ENCODE measurements at places on chromosomes 4 and X.
A peak's percentile ranks its signal among the peaks of the same experiment; 100 is the strongest.

- DNase-seq: no peak
Observed at GRCh38 chr4:73725985-73726384, 14.4 kb upstream of the CXCL8 start.

GRCh38 chrX:47169273-47169672, 24.3 kb downstream of the RBM10 start:
- peak; percentile 91 for DNase-seq

DNA sequence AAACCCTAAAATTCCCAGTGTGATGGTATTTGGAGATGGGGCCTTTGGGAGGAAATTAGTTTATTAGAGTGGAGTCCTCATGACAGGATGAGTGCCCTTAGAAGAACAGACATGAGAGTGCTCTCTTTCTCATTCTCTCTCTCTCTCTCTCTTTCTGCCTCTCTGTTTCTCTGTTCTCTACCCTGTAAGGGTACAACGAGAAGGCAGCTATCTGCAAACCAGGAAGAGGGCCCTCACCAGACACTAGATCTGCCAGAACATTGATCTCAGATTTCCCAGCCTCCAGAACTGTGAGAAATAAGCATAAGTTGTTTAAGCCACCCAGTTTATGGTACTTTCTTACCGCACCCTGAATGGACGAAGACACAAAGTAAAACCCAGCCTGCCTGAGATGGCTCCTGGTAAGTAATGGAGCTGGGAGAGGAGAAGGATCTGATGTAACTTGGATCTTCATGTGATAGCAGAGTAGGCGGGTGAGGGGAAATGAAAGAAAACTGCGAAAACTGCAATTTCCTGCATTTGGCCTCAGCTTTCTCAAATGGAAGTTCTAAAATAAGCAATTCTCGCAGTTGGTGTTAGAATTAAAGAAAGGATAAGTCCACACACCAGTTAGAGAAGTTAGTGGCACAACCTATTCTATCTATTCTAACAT, 8.7 kb upstream of the CDS1 start:
- DNase-seq: no peak

DNA sequence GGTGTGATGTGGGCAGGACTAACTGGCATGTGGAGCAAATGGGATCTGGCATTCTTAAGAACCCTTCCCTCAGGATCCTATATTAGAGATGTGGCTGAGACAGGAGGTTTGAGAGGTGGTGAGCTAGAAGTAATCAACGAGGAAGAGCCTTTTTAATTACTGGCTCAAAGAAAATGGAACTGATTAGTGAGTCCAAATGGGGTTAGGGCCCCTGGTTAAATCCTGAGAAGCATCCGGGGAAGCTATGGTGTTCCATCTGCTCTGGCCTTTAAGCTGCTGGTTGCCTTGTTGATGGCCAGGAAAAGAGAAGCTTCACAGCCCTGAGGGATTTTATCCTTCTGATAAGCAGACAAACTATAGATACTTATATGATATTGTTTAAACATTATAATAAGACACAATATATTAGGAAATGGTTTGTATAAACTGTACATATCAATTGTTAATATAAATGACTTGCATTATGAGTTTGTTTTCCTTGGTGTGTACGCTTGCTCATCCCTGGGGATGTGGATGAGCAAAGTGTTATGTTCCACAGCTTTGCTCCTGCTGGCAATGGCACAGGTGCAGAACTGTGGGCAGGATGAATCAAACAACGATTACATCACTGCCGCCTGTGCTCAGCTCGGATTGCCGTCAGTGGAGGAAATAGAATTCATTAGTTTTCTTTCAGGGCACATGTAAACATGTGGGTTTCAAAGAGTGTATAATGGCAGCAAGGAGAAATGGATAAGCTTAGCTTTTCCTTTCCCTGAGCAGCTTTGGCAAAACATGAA, 328.6 kb upstream of the ARX start:
- DNase-seq: no peak

- no peak for DNase-seq
Observed at GRCh38 chr4:88747351-88747750, 49.7 kb upstream of the NAP1L5 start.

- DNase-seq: no peak
Observed at GRCh38 chr4:107893171-107894137, 37.9 kb upstream of the CYP2U1 start.

GRCh38 chr4:145957302-145957701, 18.7 kb upstream of the ZNF827 start:
- DNase-seq: no peak

DNA sequence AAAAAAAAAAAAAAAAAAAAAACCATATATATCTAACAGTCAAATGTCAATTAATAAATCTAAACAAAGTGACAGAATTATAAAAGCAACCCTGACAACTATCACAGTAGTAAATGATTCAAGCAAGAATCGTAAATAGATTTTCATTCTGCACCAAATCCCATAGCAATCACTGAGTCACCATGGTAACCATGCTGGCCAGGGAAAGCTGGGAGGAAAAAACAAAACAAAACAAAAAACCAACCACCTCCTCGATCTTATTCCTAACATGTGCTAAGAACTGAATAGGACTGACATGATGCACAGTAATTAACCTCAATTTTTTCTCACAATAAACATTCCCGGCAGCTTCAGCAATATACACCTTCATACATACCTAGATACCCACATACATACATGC, 30.6 kb upstream of the RAB40A start:
- no peak for DNase-seq

DNA sequence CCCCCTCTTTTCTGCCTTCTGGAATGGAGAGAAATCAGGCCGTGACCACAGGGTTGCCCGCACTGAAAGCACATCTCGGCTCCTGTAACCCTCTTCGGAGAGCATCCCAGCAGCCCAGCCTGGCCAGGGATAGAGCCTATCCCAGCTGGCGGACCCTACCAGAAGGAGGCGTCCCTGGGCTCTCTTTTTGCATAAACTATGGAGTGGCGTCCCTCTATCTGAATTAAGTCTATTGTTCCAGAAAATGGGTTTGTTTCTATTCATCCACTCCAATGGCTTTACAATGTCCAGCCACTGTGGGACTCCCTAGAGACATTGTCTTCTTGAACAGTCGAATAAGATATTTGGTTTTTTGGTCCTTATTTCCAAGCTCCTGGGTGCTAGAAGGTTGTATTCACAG, 689 bp upstream of the NHSL2 start:
- DNase-seq: no peak

GRCh38 chr4:8267077-8267476, 2.5 kb upstream of the HTRA3 start:
- no peak for DNase-seq

DNA sequence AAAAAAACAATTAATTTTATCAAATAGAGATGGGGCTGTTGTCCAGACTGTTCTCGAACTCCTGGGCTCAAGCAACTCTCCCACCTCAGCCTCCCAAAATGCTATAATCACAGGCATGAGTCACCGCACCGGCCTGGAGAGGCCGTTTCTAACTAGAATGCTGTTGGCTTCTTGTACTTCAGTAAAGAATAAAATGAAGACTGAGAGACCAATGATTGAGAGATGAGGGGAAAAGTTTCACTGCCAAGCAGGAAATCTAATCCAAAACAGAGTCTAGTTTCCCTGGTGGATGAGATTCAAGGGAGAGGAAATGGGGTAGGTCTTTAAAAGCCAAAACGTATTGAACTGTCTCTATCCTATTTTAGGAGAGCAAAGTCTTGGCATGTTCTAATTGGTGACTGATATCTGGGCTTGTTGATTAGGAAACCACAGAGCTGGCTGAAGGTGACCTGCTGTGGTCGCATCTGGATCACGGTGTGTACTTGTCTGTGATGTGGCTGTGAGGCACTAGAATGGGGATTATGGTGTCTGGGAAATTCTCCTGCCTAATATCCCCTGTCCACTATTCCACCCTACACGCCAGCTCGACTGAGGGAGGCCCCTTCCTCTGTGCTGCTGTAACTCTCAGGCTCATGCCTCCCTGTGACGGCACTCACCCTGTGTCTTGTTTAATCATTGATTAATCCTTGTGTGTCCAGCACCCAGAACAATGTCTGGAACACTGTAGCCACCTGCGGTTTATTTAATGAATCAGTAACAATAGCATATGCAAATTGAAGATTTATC, 15.0 kb upstream of the TRIM2 start:
- DNase-seq: no peak

GRCh38 chr4:61335241-61335763, 135.2 kb downstream of the ADGRL3 start:
- DNase-seq: no peak

DNA sequence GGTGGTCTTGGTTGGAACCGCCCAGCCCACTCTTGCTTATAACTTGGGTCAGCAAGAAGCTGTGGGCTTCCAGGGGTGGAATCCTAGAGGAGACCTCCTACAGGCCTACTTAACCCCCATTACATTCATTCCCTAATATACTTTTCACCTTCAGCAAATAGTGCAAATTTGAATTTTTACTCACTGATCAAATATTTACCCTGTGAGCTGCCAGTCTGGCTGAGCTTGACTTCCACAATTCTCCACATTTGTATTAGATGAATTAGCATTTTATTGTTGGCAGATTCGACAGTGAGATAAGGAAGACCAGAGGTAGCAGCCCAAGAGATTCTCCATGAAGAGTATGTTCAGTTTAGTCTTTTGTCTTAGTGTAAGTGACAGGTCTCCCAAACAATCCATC, 199.6 kb downstream of the BCOR start:
- no peak for DNase-seq

- no peak for DNase-seq
Observed at GRCh38 chrX:2931612-2932011, 2.5 kb upstream of the ARSD start.

GRCh38 chr4:60780874-60781273, 419.3 kb upstream of the ADGRL3 start:
- no peak for DNase-seq

DNA sequence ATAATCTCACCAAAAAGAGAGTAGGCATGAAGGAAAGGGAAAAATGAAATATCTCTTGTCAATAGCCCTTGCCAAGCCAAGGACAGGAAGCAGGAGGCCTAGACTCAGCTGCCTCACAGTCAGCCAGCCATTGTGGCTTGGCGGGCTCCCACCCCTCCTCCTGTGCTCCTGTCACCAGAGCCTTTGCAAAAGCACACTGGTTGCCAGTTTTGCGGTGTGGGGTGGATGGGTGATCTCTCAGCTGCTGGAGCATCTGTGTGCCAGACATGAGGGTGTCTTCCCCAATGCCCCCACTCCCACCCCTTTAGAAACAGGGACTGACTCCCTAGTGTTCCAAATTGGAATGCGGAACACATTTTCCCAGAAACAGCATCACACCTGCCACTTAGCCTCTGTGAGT, 26.1 kb downstream of the ARHGEF6 start:
- DNase-seq: no peak

DNA sequence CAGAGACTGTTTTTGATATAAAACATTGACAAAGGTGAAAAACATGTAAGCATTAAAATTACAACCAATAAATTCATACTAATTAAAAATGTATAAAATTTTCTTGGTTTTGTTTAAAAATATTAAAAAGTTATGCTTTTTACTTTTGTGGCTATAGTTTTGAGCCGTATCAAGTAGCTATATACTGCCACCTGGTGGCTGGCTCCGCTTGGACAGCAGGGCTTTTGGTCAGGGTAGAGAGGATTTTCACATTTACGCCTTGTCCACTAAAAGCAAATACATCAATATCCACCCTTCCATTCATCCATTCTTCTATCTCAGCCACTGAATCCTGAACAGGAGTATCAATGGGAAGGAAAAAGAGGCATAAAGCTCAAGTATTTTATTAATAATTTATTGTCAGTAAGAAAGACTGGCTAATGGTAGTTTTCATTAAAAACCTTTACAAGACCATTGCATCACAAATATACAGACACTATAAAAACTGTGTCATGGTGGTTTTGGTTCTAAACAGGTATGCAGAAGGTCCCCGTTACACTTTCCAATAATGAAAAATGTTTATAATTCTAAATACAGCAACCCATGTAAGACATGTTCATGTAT, 32.1 kb upstream of the MTNR1A start:
- no peak for DNase-seq

DNA sequence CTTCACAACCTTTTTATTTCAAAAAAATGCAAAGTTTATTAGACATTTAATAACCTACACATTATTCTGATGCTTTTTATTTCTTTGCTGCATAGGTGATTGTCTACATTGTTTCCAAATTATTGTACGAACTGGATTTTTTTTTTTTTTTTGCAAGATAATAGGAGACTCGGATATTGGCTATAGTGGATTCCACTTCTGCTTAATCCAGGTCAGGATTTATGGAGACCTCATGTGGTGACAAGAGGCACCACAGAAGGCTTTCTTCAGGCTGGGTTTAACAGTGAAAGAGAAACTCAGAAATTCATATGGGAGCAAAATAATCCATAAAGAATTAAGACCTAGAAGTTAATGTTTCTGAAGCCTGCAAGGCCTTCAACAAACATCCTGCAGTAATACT, 2.4 kb upstream of the SLIT2 start:
- no peak for DNase-seq

- no peak for DNase-seq
Observed at GRCh38 chr4:86058621-86059020, 301.2 kb downstream of the MAPK10 start.

DNA sequence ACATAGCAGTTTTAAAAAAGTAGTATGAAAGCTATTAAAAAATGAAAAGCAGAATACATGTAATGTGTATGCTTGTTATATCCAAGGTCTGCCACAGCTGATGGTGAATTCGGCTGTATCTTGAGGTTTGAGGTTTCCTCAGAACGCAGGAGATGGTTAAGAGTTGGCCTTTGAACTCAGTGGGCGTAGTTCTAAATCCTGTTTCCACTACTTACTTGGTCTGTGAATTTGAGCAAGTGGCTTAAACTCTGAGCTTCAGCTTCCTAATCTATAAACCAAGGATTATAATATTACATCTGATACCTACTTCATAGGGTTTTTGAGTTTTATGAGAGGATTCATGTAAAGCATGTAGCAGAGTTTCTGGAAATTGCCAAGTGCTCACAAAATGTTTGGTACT, 125.2 kb downstream of the STIM2 start:
- no peak for DNase-seq

- DNase-seq: no peak
Observed at GRCh38 chr4:16663732-16664131, 234.7 kb downstream of the LDB2 start.

DNA sequence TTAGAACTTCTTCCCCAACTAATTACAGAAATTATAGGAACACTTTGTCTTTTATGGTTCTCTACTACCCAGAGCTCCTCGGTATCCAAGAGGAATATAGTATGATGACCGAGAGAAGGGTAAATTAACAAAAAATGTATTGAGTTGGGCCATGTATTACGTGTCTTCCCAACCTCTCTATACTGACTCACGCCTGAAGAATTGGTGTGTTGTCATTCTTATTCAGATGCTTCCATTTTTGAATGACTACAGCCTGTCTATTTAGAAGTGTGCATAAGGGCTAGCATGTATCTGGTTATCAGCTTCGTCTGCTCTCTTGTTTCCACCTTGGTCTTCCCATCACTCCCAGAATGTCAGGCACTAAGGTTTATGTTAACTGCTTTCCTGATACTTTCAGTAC, 24.5 kb upstream of the SCD5 start:
- DNase-seq: no peak

GRCh38 chr4:14513471-14513870, 488.8 kb upstream of the CPEB2 start:
- DNase-seq: no peak
